Mesendoderm (in vitro differentiated cells): ENCODE measurements at places on chromosomes 3 and 15.

GRCh38 chr3:58122936-58123700 is 87.7 kb downstream of the DNASE1L3 start:
- DNase-seq, result no peak

- DNase-seq, result no peak
Measured at GRCh38 chr3:188434594-188434993, 280.6 kb downstream of the LPP start.

GRCh38 chr15:32738666-32739065 is 20.9 kb downstream of the GREM1 start:
- DNase-seq, result no peak

- peak; percentile 95 for DNase-seq
Measured at GRCh38 chr3:30667280-30667651, 60.9 kb downstream of the TGFBR2 start.

- DNase-seq, result no peak
Measured at GRCh38 chr3:192128922-192129321, 598.4 kb downstream of the FGF12 start.

GRCh38 chr3:16058521-16058920 is 116.0 kb upstream of the GALNT15 start:
- DNase-seq, result no peak

DNA sequence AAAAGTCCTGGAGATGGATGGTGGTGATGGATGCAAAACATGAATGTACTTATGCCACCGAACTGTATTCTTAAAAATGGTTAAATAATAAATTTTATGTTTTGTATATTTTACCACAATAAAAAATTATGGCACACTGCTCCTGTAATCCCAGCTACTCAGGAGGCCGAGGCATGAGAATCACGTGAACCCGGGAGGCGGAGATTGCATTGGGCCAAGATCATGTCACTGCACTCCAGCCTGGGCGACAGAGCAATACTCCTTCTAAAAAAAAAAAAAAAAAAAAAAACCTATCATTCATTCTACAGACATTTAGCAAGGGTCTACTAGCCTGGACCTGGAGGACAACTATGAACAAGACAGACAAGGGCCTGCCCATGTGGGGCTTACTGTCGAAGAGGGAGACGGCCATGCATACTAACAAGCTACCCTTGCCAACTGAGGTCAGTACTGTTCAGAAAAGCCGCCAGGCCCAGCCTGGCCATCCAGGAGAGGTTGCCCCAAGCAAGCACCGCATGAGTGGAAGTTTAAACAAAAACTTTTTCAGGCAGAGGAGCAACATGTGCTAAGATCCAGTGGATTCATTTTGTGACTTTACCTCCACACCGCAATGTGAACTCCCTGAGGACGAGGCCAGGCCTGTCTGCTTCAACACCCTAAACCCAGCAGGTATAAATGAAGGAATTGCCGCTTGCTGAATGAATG is 2.8 kb upstream of the NEK4 start:
- no peak for DNase-seq

- no peak for DNase-seq
Measured at GRCh38 chr15:69456208-69457166, 3.9 kb downstream of the RPLP1 start.

DNA sequence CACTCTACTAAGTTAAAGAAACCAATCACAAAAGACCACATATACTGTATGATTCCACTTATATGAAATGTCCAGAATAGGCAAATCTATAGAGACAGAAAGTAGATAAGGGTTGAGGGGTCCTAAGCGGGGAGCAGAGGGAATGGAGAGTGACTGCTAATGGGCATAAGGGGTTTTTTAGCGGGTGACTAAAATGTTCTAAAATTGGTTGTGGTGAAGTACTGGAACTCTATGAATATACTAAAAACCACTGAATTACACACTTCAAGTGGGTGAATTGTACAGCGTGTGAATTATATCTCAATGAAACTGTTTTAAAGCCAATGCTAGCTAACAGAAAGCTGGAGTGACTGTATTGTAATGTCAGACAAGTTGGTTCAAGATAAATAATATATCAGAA is 33.3 kb downstream of the KPNA1 start:
- DNase-seq, result no peak

DNA sequence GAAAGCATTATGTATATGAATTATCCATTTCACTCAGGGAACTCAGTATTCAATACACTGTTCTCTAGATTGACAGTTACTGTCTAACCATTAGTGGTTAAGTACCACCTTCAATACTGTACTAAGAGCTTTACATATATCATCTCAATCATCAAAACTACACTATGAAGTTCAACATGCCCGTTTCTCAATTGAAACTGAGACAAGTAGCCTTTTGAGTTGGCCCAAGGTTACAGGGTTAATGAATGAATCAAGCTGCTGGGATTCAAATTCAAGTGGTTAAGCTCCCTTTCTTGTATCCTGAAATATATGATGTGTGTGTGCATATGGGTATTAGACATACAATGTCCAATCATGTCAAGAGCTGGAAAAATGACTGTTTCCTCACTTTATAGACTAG is 5.8 kb downstream of the TASOR start:
- DNase-seq, result no peak

DNA sequence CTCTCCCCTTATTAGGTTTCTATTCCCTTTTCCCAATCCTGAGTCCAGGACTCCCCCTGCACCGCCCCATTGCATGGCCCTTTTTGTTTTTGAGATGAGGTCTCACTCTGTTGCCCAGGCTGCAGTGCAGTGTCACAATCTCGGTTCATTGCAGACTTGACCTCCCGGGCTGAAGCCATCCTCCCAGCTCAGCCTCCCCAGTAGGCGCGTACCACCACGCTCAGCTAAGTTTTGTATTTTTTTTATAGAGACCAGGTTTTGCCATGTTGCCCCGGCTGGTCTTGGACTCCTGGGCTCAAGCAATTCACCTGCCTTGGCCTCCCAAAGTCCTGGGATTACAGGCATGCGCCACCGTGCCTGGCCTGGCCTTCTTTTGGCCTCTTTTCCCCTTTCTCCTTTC is 29.3 kb downstream of the PDIA5 start:
- no peak for DNase-seq

DNA sequence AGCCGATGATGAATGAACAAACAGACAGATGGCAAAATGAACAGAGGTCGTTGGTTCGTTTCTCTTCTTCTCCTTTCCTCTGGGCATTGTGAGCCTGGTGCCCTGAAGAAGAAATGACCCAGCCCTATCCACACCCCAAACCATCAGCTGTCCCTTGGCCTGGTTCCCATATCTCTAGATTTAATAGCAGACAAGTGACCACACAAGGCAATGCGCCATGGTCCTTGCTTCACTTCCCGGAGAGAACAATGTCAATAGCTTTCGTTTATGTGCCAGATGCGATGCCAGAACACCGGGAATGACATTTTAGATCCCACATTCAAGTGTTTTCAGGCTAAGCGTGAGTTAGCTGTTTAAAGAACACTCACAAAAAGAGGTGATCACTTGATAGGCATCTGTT is 17.7 kb downstream of the POC1A start:
- DNase-seq, result no peak

GRCh38 chr3:140423146-140423545 is 254.7 kb upstream of the TRIM42 start:
- DNase-seq, result no peak

GRCh38 chr3:13947912-13948311 is 68.0 kb upstream of the WNT7A start:
- DNase-seq, result peak; percentile 83

GRCh38 chr3:12139111-12139511 is 19.6 kb downstream of the TIMP4 start:
- DNase-seq, result peak; percentile 66

DNA sequence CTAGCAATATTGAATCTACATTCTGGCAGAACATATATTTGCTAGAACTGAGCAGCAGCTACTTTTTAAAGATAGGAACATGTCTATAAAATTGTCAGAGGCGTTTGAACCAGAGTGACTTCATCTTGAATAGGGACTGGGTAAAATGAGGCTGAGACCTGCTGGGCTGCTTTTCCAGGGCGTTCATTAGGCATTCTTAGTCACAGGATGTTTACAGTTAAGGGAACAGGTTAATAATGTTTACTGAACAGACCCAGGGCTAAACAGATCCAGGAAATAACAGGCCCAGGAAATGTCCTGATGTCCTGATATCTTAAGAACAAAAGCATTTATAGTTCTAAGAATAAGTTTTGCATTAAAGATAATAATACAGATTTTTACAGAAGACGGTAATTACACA is 34.5 kb upstream of the B3GALNT1 start:
- DNase-seq, result no peak

DNA sequence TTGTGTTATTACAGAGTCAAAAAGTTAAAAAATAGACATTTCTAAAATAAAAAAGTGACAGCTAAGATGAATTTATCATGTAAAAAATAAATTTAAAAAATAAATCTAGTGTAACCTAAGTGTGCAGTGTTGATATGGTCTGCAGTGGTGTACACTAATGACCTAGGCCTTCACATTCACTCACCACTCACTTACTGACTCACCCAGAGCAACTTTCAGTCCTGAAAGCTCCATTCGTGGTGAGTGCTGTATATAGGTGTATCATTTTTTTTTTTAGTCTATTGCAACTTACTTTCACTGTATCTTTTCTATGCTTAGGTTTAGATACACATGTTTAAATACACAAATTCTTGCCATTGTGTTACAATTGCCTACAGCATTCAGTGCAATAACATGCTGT is 459.4 kb upstream of the ROBO1 start:
- DNase-seq, result no peak

DNA sequence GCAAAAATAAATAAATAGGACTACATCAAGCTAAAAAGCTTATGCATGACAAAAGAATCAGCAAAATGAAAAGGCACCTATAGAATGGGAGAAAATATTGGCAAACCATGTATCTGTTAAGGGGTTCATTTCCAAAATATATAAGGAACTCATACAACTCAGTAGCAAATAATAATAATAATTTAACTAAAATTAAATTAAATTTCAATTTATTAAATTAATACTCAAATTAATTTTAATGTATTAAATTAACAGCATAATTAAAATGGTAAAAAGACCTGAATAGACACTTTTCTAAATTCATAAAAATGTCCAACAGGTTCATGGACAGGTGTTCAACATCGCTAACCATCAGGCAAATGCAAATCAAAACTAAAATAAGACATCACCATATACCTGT is 34.0 kb upstream of the THBS1 start:
- DNase-seq, result no peak

- peak; percentile 8 for DNase-seq
Measured at GRCh38 chr3:189573004-189573403, 58.2 kb upstream of the TP63 start.

DNA sequence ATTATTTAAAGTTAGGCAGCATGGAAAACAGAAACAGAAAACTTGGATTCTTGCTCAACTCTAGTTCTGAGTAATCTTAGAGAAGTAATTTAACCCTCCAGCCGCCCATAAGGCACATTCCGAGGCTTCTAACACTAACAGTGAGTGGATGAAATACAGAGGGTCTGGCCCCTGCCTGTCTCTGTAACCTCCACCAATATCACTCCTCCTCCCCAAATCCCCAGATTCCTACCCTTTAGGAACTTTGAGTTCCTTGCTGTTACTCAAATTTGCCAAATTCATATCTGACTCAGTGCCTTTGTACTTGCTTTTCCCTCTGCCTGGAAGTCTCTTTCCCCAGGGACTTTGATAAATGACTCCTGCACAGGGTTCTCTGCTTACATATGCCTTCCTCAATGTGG is 112.5 kb upstream of the TGFBR2 start:
- no peak for DNase-seq

DNA sequence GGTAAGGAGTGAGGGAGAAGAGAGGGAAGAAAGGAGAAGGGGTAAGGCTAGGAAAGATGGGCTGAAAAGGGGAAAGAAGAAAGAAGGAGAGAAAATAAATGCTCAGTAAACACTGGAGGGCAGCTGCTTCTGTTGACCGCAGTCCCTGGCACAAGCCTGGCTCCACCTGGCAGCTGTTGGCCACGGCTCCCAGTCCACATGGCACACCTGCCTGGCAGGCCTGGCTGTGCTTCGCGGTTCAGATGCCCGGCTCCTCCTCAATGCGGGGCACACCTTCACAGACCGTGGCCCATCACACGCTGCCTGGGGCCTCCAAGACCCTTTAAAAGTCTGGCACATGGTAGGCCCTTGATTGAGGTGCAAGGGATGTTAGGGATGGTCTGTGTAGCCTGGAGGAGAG is 516.8 kb upstream of the PROK2 start:
- no peak for DNase-seq

- no peak for DNase-seq
Measured at GRCh38 chr15:50452927-50453326, 28.7 kb downstream of the USP8 start.

- DNase-seq, result no peak
Measured at GRCh38 chr15:59327942-59328341, 44.7 kb downstream of the MYO1E start.

DNA sequence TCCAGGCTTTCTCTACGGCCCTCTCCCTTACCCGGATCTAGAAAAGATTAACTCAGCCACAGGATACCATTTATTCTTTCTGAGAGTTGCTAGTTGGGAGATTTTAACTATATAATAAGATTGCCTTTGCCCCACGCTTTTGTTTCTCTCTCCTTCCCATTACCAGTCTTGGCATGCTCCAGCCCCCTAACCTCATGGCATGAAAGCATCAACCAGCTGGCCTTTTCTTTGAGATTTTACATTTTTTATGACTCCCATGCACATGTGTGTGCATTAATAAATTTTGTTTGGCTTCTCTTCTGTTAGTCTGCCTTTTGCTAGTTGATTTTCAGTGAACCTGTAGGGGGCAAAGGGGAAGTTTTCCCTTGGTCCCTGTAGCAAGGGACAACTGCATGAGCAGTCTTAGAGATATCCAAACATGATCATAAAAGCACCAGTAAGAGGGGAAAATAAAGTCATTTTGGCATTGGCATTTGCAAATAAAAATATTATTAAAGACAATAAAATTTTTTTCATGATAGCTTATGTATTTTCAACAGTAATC is 73.6 kb downstream of the OXSM start:
- DNase-seq, result peak; percentile 31

DNA sequence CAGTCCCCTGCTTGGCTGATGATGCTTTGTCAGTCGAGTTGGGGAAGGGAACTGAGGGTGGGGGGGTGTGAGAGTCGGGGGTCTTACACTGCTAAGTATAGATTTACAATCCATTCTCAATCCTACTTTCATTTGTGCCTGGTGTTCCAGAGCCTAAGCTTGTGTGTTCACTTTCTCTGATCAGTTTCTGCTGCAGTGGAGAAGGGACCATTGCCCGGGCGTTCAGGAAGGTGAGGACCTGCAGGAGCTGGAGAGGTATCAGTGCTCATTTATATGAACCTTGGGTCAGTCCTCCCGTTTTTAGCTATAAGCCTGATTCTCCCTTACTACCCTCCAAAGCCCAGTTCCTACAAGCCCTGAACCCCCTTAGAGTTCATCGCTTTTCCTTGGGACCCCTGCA is 41.0 kb upstream of the TRAK1 start:
- DNase-seq, result no peak

DNA sequence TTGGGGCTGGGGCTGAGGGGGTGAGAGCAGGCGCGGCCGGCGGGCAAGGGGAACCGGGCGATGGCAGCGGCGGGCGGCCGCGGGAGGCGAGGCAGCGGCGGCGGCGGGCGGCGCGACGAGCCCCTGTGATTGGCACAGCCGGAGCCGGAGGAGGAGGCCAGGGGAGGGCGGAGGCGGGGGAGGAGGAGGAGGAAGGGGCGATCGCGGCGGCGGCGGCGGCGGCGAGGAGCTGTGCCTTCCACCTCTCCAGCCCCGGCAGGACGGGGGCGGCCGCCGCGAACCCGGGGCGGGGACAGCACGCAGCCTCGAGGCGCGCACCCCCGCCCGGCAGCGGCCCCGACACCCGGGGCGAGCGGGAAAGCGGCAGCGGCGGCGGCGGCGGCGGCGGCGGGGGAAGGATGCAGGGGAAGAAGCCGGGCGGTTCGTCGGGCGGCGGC is at the start of gene SLCO3A1:
TSS of gene SLCO3A1 (plus strand) at position 198 of the 437 bp plus-strand sequence.
- DNase-seq, result peak; percentile 63

GRCh38 chr3:106635826-106636225 is 741.4 kb upstream of the CCDC54 start:
- no peak for DNase-seq
